ENCODE measurements at places on chromosomes 3 and 15. TPM values are rescaled to one million over a fixed set of nuclear protein-coding genes. Genes with fewer than 3 reads are reported as not detected.

GRCh38 chr15:70857562-70858285, 3.8 kb upstream of the LARP6 start:
- no peak for DNase-seq

- no peak for DNase-seq
These were observed 31.7 kb downstream of the ADPGK start for GRCh38 chr15:72751751-72752455.

The TMCO5A gene
- not detected for total RNA-seq

The ST3GAL6 gene
- 0.44 TPM for total RNA-seq

- no peak for DNase-seq
These were observed 4.0 kb downstream of the DIPK2A start for GRCh38 chr3:143975554-143976152.
